SIG-M5 (cell line): ENCODE measurements at places on chromosomes 5 and 9.
A peak's percentile ranks its signal among the peaks of the same experiment; 100 is the strongest.

- DNase-seq, result no peak
Measured at GRCh38 chr5:132110195-132110594, 36.6 kb downstream of the CSF2 start.

GRCh38 chr9:99491408-99492158 is 269.5 kb downstream of the SEC61B start:
- no peak for DNase-seq

GRCh38 chr9:93186215-93186945 is 2.4 kb downstream of the WNK2 start:
- DNase-seq, result no peak

DNA sequence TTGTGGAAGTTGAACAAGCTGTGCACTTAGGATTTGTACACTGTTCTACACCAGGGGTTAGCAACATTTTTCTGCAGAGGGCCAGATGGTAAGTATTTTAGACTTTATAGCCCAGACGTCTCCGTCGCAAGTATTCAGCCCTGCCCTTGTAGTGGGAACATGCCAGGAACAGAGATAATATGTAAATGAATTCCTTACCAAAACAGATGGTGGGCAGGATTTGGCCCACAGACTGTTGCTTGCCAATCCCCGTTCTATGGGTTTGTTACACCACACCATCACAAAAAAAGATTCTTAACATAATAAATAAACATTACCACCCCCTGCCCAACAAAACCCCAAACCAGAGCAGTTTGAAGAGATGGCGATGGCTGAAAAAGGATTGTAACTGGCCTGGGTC is 74.3 kb downstream of the AMBP start:
- no peak for DNase-seq

DNA sequence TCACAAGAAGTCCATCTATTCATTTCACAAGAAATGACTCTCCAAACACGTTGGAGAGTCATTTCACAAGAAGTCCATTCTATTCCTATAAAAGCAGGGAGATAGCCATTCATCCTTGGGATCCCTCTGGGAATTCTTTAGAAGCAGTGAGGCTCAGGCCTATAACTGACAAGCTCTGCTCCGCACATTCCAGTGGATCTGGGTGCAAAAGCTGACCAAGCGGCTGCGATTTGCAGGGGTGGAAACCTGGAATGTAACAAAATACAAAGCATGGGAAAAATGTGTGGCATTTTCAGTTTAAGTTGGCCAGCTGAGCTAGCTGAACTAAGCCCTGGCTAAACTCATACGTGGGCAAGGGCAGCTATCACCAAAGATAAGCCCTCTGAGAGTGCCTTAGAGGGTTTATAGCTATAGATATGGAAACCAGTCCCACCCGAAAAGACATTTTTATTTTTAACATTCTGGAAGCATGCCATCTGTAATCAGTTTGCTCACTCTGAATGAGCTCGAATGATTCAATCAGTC is 8.7 kb downstream of the TAS2R1 start:
- DNase-seq, result no peak

DNA sequence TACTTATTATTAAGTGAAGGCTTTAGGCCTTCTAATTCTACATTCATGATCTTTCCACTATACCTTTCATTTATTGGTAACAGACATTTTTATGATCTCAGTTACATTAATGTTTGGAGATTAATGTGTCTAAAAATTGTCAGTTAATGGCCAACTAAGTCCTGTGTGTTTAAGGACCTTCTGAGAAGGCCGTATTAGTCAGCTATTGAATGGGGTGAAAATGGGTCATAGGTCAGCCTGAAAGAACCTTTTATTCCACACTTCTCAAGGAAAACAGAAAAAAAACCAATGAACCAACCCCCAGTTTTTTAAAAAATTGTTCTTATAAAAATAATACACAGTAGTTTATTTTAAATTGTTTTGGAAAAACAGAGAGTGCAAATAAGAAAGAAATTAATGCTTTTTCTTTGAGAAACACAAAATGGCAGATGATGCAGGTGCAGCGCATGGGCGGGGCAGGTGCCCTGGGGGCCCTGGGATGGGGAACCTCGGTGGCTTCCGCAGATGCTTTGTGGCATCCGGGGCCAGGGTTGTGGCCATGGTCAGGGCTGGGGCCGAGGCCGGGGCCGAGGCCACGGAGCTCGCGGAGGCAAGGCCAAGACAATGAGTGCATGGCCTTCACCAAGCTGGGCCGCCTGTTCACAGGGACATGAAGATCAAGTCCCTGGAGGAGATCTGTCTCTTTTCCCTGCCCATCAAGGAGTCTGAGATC is 141.9 kb downstream of the SPATA31D1 start:
- no peak for DNase-seq

- DNase-seq, result no peak
Measured at GRCh38 chr5:110054240-110054639, 364.5 kb downstream of the MAN2A1 start.

- DNase-seq, result no peak
Measured at GRCh38 chr5:60688980-60689379, 11.0 kb downstream of the DEPDC1B start.

DNA sequence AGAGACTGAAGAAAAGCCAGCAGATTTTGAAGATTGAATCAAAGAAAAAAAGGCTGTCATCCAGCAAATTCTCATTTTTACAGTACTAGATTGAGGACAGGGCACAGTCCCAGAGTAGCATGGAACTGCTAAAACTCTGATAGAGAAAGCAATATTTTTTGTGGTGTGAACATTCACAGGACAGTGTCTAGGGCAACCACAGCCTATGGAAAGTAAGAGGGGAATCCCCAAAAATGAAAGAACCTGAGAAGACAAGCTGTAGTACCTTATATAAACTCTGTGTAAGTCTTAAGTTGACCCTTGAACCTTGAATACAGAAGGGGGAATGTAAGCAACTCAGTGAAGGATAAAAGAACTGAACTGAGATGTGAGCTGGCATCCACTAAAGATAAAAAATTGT is 540.3 kb downstream of the HINT1 start:
- no peak for DNase-seq

GRCh38 chr9:117704024-117704575 is at the start of gene TLR4:
TSS of gene TLR4 (plus strand) at chr9:117704403. CDS start at chr9:117704473, 70 bp downstream.
- DNase-seq, result peak; percentile 84

DNA sequence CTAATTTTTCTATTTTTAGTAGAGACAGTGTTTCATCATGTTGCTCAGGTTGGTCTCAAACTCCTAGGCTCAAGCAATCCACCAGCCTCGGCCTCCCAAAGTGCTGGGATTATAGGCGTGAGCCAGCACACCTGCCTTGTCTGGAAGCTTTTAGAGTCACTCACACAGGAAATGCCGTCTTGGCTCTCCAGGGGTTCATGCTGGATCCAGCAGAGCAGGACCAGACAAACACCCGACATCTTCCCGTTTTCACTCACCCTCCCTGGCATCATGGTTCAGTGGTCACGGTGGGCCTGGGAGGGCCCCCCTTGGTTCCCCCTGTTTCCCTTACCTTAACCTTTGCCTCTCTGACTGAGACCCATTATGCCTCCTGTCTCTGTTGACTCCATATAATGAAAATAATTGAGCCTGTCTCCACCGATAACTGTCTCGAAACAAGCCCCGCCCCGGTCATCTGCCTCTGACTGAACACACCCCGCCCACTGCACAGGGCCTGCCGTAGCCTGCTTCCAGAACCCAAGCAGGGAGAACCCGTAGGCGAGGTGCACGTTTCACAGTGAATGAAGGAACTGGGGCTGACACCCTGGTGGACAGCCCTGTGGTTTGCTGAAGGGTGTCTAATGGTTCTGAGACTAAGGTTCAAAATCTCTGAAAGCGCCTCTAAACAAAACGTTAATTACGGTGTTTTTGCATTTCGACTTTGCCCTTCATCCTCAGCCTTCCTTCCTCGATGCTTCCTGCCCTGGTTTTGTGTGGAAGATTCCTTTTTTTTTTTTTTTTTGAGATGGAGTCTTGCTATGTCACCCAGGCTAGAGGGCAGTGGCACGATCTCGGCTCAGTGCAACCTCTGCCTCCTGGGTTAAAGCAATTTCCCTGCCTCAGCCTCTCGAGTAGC is 39.7 kb upstream of the SPRY4 start:
- no peak for DNase-seq

DNA sequence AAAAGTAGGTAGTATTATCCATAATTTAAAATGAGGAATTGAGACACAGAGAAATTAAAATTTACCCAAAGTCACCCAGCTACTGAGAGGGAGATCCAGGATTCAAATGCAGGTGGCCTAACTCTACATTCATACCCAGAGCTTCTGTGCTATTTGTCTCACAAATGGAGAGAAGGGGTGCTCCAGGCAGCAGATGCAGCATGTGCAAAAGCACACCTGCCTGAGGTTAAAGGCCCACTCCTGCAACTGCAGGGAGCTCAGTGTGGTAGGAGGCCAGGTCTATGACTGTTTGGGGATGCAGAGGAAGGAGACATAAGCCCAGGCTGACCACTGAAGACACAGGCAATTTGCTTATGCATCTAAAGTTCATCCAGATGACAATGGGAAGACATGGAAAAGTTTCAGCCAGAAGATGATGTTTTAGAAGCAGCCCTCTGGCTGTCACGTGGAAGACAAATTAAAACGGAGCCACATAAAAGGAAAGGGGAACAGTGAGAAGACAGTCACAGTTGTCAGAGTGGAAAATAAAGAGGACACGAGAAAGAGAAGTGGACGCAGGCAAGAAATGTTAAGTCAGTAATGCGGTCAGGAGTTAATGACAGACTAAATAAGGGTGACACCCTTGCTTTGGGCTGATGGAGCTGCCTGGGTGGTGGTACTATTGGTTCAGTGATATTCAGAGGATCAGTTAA is 214.7 kb downstream of the EBF1 start:
- DNase-seq, result no peak

DNA sequence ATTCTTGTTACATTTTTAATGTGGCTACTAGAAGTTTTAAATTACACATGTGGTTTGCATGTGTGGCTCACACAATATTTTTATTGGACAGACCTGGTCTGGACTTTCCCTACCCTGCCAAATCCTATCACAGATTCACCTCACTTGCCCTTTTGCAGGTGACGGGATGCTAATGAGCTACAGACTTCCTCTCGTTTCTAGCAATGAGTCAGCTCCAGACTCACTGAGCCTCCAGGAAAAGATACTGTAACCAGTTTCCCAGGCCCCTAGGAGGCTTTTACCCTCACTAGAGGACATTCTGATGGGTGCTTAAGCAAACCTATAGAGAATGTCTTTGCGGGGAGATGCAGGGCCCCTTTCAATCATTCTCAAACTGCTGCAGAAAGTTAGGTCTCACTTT is 135.4 kb downstream of the WDR41 start:
- DNase-seq, result no peak

DNA sequence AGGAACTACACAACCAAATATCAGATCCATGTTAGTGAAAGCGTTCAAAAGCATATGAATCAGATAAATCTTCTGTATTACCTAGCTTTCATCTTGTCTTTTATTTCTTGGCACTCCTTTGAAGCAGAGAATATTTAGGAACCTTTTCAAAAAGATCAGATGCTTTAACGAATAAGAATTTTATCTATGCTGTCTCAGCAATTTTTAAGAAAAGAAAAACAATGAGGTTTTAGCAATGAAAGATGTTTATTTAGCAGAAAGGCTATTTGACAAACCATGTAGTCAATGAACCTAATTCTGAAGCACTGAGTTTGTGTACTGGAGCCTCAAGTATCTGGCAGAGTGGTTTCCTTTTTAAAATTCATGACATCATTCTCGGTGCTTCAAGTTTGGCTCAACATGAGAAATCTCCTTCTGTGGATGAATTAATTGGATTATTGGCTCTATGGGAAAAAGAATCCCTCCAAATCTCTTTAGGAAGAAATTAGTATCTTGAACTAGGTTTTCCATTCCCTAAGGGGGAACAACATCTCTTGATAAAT is 534.7 kb downstream of the CAAP1 start:
- DNase-seq, result no peak

GRCh38 chr9:137437691-137438590 is 3.2 kb downstream of the ENTPD8 start:
- DNase-seq, result no peak

GRCh38 chr9:121345070-121345469 is 25.0 kb downstream of the STOM start:
- no peak for DNase-seq

DNA sequence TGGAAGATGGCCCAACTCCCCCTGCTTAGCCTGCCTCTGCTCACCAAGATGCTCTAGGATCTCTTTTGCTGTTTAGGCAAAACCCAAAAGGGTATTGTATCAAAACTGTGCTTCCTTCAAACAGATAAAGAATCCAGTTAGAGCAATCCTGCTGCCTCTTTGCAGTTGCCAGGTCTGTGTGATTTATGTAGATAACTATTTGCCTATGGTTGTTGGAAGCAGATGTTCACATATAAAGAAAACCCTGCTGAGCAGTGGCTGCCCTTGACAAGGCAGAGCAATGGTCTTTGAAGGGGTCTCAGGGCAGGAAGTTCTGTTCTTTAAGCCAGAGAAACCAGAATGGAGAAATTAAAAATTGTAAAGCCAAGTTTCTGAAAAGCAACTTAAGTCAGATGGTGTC is 68.6 kb downstream of the LRRC70 start:
- DNase-seq, result no peak

GRCh38 chr5:78905084-78905938 is 79.8 kb downstream of the ARSB start:
- peak; percentile 50 for DNase-seq

- DNase-seq, result no peak
Measured at GRCh38 chr5:126056851-126057622, 366.2 kb upstream of the GRAMD2B start.

- no peak for DNase-seq
Measured at GRCh38 chr9:36935332-36935731, 98.7 kb downstream of the PAX5 start.

GRCh38 chr5:141742866-141743851 is 61.1 kb upstream of the ARAP3 start:
- DNase-seq, result no peak

GRCh38 chr5:72093824-72094223 is 13.5 kb upstream of the MAP1B start:
- DNase-seq, result no peak

GRCh38 chr5:121424976-121425375 is 426.7 kb upstream of the FTMT start:
- DNase-seq, result no peak

GRCh38 chr9:125878164-125878631 is 131.0 kb downstream of the PBX3 start:
- DNase-seq, result no peak

GRCh38 chr9:38386319-38386895 is 6.1 kb upstream of the ALDH1B1 start:
- no peak for DNase-seq

DNA sequence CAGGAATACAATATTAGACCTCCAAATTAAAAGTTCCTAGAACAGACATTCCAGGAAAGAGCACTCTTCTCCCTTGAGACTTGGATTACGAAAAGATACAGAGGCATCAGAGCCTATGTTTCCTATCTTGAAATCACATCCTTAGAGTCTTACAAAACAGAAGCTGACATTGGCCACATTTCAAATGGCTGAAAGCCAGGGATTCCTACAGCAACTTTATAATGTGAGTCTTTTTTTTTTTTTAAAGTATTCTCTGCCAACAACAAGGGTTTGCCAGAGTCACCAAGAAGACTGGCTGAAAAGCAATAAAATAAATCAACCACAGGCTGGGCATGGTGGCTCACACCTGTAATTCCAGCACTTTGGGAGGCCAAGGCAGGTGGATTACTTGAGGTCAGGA is 63.1 kb downstream of the TRPM6 start:
- no peak for DNase-seq
